ENCODE measurements at places on chromosomes 3 and 15. TPM values are rescaled to one million over a fixed set of nuclear protein-coding genes. Genes with fewer than 3 reads are reported as not detected.

Gene CELSR3
- total RNA-seq: 0.26 TPM

DNA sequence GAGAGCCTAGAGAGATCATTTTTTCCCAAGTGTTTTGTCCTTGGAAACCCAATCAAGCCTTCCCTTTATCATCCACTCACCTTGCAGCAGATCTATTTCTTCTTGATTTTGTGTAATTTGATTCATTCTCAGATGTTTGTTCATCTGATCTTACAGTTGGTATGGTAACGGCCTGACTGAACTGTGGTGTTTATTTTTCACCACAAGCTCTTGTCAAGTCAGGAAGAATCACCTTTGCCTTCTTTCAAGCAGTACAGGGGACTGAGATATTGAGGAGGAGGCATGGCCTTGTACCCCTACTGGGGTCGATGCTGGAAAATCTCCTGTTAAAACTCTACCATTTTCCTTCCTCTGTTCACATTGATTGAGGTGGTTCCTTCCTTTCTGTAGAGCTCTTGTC, 361.4 kb upstream of the CFAP20DC start:
- no peak for DNase-seq

GRCh38 chr3:193418576-193419373, 40.2 kb upstream of the ATP13A5 start:
- no peak for DNase-seq

- DNase-seq: no peak
Measured at GRCh38 chr3:151787626-151788025, 26.3 kb upstream of the AADAC start.

- DNase-seq: no peak
Measured at GRCh38 chr15:96005906-96006305, 324.6 kb upstream of the NR2F2 start.

Gene COL6A5
- total RNA-seq: not detected

GRCh38 chr15:52683580-52683979, 4.4 kb upstream of the ATOSA start:
- no peak for DNase-seq

GRCh38 chr3:170603770-170604510, 18.1 kb upstream of the SLC7A14 start:
- DNase-seq: no peak

- DNase-seq: no peak
Measured at GRCh38 chr3:80701349-80701748, 933.6 kb upstream of the ROBO1 start.

DNA sequence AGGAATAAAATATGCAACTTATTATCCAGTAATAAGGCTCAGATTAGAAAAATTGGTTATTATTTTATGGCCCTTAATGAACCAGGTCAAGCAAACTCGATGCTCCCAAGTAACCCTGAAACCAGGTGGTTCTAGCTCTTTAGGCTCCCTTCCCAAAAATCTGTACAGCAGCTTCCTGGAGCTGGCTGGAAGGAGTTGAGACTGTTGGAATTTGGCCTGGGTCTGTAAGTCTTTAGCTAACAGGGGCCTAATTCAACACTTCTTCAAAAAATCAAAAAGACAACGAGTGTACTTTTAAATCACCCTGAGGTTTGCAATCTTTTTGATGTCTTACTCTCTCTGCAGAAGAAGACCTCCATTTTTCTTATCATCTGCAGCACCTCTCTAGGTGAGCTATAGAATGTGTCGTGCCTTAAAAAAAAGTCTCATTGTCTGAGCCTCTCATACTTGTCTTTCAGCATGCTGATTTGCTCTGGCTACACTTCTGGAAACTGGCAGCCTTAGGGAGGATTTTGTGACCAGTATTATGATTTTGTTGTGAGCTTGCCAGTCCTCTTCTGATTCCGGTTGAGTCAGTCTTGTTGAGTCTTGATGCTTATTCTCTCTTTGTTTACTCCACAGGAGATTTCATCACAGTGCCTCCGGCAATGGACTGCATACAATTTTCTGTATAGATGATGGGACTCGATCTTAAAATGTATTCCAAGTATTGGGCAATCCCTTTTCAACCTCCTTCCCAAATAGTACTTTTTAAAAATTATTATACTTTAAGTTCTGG, 235.0 kb upstream of the KBTBD8 start:
- no peak for DNase-seq

- DNase-seq: no peak
Measured at GRCh38 chr3:100600181-100601042, 9.0 kb upstream of the ADGRG7 start.

Gene TM4SF1
- 140 TPM for total RNA-seq

DNA sequence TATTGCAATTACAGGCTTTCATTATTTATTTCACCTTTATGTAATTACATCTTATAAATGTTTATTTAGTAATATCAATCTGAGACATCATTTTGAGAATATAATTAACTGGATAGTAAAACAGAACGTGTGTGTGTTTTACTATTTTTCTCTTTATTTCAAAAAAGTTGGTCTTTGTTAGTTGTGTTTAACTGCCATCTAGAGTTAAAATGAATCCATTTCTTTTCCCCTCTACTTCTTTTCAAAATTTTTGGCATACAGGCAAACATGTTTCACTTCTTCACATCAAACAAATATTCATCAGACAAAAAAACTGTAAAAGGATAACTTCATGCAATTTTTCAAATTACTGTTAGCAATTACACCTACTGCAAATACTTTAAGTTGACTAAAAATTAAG, 61.1 kb downstream of the FEZF2 start:
- no peak for DNase-seq

Gene DOCK3
- 0.29 TPM for total RNA-seq

Gene TAGLN3
- not detected for total RNA-seq

- no peak for DNase-seq
Measured at GRCh38 chr3:5563537-5564277, 376.2 kb downstream of the EDEM1 start.

GRCh38 chr3:33911525-33912322, 113.3 kb downstream of the PDCD6IP start:
- DNase-seq: no peak

Gene IGSF11
- 0.18 TPM for total RNA-seq

- no peak for DNase-seq
Measured at GRCh38 chr15:90004252-90004651, 3.1 kb downstream of the ZNF710 start.

DNA sequence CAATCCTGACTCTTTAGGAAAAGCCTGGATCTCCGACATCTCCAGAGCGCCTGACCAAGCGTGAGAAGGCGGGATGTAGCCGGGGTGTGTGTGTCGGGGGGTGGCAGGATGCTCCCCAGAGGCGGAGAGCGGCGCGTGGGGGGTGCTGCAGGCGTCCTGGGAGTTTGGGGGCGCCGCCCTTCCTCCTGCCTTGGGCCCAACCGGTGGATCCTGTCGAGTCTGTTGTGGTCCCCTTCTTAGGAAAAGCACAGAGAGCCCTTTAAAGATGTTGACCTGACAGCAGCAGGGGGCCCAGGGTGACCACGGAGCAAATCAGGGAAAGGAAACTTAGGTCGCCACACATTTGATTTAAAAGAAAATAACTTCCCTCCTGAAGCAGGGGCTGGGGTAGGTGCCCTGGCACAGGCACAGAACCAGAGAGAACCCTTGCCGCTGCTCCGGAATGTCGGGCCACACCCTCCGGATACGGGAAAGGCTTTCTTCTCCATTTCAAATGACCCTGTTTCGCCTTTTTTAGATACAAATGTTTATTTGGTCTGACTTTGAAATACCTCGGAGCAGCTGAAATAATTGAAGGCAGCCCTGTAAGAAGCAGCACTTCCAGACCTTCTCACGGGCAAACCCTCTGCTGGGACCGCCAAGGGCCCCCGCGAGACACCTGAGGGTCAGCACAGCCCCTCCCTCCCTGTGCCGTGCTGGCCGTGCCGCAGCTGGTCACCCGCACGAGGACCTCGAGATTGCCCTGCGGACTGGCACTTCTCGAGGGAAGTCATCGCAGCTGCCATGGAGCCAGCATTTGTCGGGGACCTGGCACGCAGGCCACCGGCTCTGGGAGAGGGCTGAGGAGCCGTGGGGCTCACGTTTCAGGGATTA, 102.9 kb upstream of the KLF13 start:
- DNase-seq: peak; percentile 51

Gene CELF6
- total RNA-seq: 0.08 TPM

Gene CCK
- total RNA-seq: not detected

DNA sequence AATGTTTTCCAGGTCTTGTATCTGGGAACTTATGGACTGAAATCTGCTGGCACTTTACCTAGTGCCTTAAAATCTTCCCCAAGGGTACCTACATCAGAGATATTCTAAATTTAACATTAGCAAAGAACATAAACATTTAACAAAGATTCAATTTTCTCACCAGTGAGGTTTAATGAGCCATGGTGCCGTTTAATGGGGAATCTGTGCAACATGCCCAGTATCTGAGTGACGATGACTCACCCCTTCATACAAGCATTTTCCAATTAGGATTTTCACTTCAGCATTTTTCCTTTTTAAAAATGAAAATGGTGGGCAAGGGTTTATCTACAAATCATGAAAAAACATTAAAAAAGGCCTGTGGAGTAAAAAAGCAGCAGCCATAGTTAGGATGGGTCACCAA, 189.4 kb downstream of the SLC9A9 start:
- no peak for DNase-seq

GRCh38 chr3:120506828-120507774, 56.3 kb upstream of the FSTL1 start:
- no peak for DNase-seq

DNA sequence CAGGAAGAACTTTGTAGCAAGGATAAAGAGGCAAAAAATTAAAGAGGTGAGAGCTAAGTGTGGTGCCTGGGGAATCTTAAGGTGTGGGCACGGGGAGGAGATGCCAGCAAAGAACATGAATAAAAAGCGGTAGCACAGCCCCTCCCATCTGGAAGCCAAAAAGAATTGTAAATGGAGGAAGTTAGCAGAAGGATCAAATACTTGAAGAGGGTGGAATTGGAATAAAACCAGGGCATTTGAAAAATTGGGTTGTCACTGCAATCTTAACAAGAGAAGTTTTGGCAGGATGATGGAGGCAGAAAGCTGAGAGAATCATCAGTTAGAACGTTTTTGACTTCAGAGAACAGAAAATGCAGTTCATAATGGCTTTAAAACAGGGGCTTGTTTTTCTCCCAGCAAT, 2.4 kb downstream of the CCR2 start:
- no peak for DNase-seq
